Transverse colon (tissue), 4 donors: ENCODE measurements at places on chromosomes 11 and 22. TPM values are rescaled to one million over a fixed set of nuclear protein-coding genes. Genes with fewer than 3 reads are reported as not detected.
A peak's percentile ranks its signal among the peaks of the same experiment; 100 is the strongest.

- no peaks in the 10 kb centered on the region for H3K36me3 ChIP-seq
- no peaks in the 10 kb centered on the region for H3K4me1 ChIP-seq
- no peak overlapping the region for H3K4me3 ChIP-seq
- H3K27me3 ChIP-seq, result no peaks in the 10 kb centered on the region
- DNase-seq, result peak; percentile 82
These were observed 104.7 kb downstream of the KIAA1671 start for GRCh38 chr22:25057013-25057881.

- no peaks in the 10 kb centered on the region for H3K36me3 ChIP-seq
- peak overlapping the region; percentile 68 for H3K27ac ChIP-seq
- no peak overlapping the region for H3K4me3 ChIP-seq
- no peaks in the 10 kb centered on the region for H3K27me3 ChIP-seq
- DNase-seq, result peak; percentile 84
These were observed 74.4 kb downstream of the SLC36A4 start for GRCh38 chr11:93123351-93123898.

DNA sequence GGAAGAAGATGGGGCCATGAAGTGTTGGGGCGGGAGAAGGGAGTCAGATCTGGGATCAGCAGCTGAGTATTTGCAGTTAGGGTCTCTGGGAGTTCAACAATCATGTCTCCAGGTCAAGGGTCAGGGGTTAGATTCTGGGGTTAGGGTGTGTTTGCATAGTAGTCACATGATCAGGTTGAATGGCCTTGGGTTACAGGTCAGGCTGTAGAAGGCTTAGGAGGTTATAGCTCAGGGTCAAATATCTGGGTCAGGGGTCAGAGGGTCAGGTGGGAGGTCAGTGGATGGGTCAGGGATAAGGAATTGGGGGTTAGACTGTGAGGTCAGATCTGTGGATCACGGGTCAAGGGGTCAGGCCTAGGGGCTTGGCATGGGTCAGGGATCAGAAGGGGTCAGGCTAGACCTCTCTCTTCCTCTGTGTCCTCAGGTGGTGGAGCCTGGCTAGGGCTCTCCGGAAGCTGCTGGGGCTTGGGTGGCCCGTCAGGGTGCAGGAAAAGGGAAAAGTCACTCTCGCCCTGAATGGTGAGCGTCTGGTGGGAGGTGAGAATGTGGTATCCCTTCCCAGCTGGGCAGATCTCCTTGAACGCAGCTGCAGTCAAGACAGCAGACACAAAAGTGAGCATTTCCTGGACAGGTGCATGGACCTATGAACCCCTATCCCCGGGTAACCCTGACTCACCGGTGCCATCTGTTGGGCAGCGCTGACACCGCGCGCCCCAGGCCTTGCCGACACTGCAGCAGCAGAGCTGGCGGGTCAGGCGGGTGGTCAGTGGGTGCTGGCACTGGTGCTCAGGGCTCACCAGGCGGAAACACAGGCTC, 6.4 kb downstream of the LTBP3 start:
- H3K4me3 ChIP-seq, result peak overlapping the region; percentile 13
- no peaks in the 10 kb centered on the region for H3K27me3 ChIP-seq
- H3K4me1 ChIP-seq, result peaks cover 7% of the 10 kb centered on the region
- peak overlapping the region; percentile 76 for H3K27ac ChIP-seq
- H3K36me3 ChIP-seq, result no peaks in the 10 kb centered on the region

DNA sequence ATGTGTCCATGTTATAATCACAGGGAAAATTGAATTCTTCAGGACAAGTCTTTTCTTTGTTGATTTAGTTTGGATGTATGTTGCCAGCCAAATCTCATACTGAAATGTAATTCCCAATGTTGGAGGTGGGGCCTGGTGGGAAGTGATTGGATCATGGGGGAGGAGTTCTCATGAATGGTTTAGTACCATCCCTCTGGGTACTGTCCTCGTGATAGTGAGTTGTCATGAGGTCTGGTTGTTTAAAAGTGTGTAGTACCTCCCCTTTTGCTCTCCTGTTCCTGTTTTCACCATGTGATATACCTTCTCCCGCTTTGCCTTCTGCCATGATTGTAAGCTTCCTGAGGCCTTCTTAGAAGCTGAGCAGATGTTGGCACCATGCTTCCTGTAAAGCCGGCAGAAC, 100.3 kb downstream of the CCDC81 start:
- no peaks in the 10 kb centered on the region for H3K27me3 ChIP-seq
- H3K27ac ChIP-seq, result no peak overlapping the region
- no peaks in the 10 kb centered on the region for H3K36me3 ChIP-seq
- no peak for DNase-seq

GRCh38 chr22:22908495-22908861, 20.9 kb downstream of the IGLL5 start:
- H3K4me1 ChIP-seq, result no peaks in the 10 kb centered on the region
- no peak overlapping the region for H3K27ac ChIP-seq
- H3K27me3 ChIP-seq, result peaks cover 3% of the 10 kb centered on the region

GRCh38 chr22:43270314-43270908, 72.8 kb downstream of the SCUBE1 start:
- no peak overlapping the region for H3K27ac ChIP-seq
- no peaks in the 10 kb centered on the region for H3K4me1 ChIP-seq
- no peaks in the 10 kb centered on the region for H3K36me3 ChIP-seq

GRCh38 chr11:115552151-115552772, 48.0 kb upstream of the CADM1 start:
- H3K4me3 ChIP-seq, result no peak overlapping the region
- H3K27ac ChIP-seq, result no peak overlapping the region
- no peaks in the 10 kb centered on the region for H3K27me3 ChIP-seq
- H3K4me1 ChIP-seq, result no peaks in the 10 kb centered on the region

DNA sequence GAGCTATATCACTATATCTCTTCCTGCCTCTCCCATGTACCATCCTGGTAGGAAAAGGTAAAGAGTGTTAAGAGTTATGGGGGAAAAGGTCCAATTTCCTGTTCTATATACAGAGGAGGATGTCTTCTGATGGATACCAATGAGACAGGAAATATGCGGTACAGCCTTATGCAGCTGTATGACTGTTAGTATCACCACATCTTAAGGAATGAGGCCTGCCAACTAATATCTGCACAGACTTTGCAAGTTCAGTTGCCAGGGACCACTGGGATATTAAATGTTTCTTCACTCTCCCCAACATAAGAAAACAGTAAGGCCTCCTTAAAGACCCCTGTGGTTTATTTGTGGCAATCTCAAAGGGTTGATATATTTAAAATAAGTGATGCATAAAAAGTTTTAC, 1182.5 kb downstream of the LRRC4C start:
- H3K4me3 ChIP-seq, result no peak overlapping the region
- no peaks in the 10 kb centered on the region for H3K27me3 ChIP-seq
- no peaks in the 10 kb centered on the region for H3K36me3 ChIP-seq
- H3K4me1 ChIP-seq, result no peaks in the 10 kb centered on the region
- no peak overlapping the region for H3K27ac ChIP-seq

- H3K27me3 ChIP-seq, result no peaks in the 10 kb centered on the region
- H3K4me3 ChIP-seq, result peak overlapping the region; percentile 45
- H3K27ac ChIP-seq, result peak overlapping the region; percentile 99
- peak; percentile 72 for DNase-seq
- H3K4me1 ChIP-seq, result peaks cover 5% of the 10 kb centered on the region
These were observed 1.0 kb upstream of the FNBP4 start for GRCh38 chr11:47768101-47768612.

DNA sequence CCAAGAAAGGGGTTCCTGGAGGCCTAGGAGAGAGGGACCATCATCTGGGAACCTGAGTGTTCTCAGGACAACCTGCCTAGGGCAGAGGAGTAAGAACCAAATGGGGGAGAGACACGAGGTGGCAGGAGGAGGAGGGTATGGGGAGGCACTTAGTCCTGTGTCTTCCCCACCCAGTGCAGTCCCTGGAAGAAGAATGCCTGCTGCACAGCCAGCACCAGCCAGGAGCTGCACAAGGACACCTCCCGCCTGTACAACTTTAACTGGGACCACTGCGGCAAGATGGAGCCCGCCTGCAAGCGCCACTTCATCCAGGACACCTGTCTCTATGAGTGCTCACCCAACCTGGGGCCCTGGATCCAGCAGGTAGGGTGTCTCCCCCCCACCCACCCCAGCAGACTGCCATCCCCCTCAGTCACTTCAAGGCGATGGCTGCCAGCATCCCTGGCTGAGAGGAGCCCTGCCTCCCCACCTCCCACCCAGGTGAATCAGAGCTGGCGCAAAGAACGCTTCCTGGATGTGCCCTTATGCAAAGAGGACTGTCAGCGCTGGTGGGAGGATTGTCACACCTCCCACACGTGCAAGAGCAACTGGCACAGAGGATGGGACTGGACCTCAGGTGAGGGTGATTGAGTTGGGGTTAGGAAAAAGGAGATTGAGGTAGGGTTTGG, 3.7 kb upstream of the INPPL1 start:
- H3K27ac ChIP-seq, result no peak overlapping the region
- H3K36me3 ChIP-seq, result no peaks in the 10 kb centered on the region
- DNase-seq, result no peak
- H3K27me3 ChIP-seq, result peaks cover 3% of the 10 kb centered on the region

DNA sequence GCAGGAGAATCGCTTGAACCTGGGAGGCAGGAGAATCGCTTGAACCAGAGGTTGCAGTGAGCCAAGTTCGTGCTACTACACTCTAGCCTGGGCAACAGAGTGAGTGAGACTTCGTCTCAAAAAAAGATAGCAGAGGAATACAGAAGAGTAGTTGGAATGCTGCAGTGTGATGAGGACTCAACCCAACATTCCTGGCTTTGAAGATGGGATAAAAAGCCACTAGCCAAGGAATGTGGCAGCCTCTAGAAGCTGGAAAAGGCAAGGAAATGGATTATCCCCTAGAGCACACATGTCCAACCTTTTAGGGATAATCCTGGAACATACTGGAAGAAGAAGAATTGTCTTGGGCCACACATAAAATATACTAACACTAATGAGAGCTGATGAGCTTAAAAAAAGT, 13.9 kb downstream of the SLC25A17 start:
- no peaks in the 10 kb centered on the region for H3K4me1 ChIP-seq
- no peak overlapping the region for H3K4me3 ChIP-seq
- H3K27ac ChIP-seq, result no peak overlapping the region

GRCh38 chr22:22519591-22519990, 479 bp downstream of the ZNF280A start:
- no peak for DNase-seq
- no peaks in the 10 kb centered on the region for H3K4me1 ChIP-seq
- H3K27ac ChIP-seq, result no peak overlapping the region
- peaks cover 22% of the 10 kb centered on the region for H3K27me3 ChIP-seq

- no peaks in the 10 kb centered on the region for H3K4me1 ChIP-seq
- no peaks in the 10 kb centered on the region for H3K36me3 ChIP-seq
- no peak overlapping the region for H3K4me3 ChIP-seq
- no peak overlapping the region for H3K27ac ChIP-seq
- DNase-seq, result no peak
These were observed 24.5 kb upstream of the RAG2 start for GRCh38 chr11:36622431-36623136.

DNA sequence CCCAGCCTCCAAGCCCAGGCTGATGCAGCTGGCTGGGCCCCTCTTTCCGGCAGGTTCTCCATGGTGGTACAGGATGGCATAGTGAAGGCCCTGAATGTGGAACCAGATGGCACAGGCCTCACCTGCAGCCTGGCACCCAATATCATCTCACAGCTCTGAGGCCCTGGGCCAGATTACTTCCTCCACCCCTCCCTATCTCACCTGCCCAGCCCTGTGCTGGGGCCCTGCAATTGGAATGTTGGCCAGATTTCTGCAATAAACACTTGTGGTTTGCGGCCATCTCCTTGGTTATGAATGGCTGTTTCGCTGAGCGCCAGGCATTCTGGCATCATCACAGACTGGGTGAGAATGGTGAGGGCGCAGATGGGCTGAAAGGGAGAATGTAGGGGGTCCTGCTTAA, 3.6 kb downstream of the PRDX5 start:
- peak overlapping the region; percentile 99 for H3K27ac ChIP-seq
- no peak overlapping the region for H3K4me3 ChIP-seq

The ANGPTL5 gene
- not detected for total RNA-seq

The OR5M3 gene
- not detected for total RNA-seq

The EXPH5 gene
- total RNA-seq, result 73.8 TPM

The PNPLA3 gene
- not detected for total RNA-seq

The TBX10 gene
- total RNA-seq, result 16.5 TPM

The FGF3 gene
- total RNA-seq, result not detected

The MALAT1 gene
- total RNA-seq, result 25,145 TPM

The C22orf42 gene
- not detected for total RNA-seq

The FAM180B gene
- total RNA-seq, result 0.41 TPM

The ARHGEF17 gene
- total RNA-seq, result 44.9 TPM

The DENND6B gene
- 11.6 TPM for total RNA-seq

The KRTAP5-10 gene
- not detected for total RNA-seq

The NCR3LG1 gene
- total RNA-seq, result 10.5 TPM
